ENCODE measurements at places on chromosomes 1 and 21.
A peak's percentile ranks its signal among the peaks of the same experiment; 100 is the strongest.

DNA sequence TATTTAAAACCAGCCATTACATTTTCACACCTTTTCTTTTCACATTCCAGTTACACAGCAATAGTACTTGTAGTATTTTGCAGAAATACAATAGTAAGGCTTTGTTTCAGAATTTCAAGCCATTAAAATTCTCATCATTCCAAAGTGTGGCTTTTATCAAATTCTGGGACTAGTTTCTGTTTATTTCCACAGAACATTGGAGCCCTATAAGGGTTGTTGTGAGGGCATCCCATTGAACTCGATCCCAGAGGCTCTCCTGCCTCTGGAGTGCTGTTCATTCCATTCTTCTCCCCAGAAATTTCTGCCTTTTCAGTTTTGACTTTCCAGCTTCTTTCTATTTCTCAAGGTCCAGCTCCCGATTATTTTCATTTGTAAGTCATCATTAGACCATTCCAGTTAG, 645.5 kb downstream of the ADGRL2 start:
- DNase-seq, result no peak

DNA sequence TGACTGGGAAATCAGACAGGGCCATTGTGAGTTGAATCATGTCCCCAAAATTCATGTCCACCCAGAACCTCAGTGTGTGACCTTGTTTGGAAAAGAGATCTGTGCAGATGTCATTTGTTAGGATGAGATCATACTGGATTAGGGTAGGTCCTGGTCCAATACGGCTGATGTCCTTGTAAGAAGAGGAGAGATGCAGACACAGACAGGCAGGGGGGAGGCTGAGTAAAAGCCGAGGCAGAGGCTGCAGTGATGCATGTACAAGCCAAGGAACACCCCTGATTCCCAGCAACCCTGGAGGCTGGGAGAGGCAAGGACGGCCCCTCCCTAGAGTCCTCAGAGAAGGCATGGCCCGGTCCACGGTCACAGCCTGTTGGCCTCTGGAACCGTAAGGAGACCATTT, 15.9 kb upstream of the NPPB start:
- no peak for DNase-seq

DNA sequence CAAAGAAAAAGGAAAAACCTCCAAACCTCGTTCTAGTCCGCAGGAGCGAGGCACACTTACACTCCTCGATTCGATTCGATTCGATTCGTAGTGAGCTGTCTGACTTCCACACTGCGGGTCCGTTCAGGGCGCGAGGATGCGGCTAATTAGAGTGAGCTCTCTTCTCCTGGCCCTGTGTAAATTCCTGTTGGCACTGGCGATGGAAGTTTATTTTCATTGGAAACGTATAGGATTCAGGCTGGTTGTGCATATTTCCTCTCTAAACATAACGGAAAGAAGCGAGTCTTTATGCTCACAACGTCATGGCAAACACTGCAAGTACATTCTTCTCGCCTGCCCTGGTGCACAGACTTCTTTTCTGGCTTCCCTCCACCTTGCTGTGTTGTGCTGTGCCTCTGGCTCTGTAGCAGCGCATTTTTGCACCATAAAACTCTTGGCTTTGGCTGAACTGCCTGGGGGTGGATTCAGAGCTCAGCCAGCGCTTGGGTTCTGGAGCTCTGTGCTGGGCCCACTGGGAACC, 2.7 kb downstream of the HUNK start:
- peak; percentile 42 for DNase-seq

DNA sequence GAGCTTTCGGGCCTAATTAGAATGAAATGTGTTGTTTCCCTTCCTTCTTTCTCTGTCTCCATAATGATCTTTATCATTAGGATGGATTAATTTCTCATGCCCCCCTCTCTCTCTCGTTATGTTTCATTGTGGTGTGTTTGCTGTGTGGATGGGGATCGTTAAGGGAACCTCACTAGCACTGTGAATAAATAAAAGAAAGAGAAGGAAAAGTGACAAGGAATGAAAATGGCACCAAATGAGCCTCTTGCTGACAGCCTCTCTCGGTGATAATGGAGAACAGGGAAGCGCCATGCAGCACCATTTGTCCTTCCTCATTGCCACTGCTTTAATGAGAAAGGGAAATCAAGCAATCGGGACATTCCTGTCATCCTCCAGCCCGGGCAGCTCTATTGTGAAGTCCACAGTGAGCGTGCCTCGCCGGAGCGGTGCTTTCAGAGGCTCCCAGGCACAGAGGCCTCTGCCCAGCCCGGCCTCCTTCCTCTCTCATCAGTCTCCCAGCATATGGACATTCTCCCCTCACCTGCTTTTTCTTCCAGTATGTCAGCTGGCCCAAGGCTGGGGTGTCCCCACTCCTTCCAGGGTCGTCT, 265.7 kb upstream of the TMEM51 start:
- no peak for DNase-seq

DNA sequence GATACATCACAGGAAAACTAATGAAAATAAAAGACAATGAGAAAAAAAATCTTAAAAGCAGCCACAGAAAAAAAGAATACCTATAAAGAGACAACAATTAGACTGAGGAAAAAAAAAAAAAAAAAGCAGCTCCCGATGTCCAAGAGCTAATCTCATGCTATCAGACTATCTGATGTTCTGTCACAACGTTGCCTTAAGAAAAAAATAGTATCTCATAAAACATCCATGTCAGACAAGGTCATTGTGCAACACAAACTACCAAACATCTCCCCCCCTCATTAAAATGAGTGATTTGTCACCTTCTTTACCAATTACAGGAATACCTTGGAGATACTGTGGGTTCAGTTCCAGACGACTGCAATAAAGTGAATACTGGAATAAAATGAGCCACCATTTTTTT, 68.9 kb downstream of the ZNF644 start:
- no peak for DNase-seq

DNA sequence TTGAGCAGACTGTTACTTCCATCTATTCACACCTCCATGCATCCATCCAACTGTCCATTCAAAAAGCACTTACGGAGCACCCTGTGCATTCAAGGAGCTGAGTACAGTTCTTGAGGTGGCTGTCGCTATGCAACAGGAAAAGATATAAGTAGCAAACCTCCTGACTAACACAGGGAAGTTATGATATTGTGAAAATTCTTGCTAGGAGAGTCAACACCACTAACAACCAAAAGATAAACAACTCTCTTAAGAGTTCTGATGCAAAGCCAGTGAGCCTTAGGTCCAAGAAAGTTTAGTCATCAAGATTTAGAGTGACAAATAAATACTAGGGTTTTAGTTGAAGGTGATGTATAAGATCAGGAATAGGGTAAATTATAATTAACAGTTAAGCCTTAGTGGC, 44.5 kb upstream of the TRIM45 start:
- peak; percentile 57 for DNase-seq

GRCh38 chr1:52249831-52250230, 107.9 kb downstream of the ZFYVE9 start:
- DNase-seq, result no peak

GRCh38 chr1:117670976-117671780, 65.3 kb downstream of the TENT5C start:
- peak; percentile 9 for DNase-seq

DNA sequence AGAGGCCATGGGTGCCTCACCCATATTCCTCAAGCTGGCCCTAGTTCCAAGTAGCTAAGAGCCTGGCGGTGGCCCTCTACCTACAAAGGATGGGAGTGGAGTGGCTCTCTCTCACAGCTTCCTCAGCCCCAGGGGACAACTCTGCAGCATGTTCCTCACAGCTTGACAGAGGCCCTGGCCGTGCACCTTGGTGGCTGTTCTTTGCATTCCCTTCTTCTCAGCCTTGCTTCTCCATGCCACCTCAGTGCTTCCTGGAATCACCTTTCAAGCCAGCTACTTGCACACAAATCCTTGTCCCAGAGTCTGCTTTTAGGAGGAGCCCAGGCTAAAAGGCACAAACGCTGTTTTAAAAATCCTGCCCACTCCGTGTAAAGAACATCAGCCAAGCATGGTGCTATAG, 69.0 kb upstream of the DIRAS3 start:
- no peak for DNase-seq

DNA sequence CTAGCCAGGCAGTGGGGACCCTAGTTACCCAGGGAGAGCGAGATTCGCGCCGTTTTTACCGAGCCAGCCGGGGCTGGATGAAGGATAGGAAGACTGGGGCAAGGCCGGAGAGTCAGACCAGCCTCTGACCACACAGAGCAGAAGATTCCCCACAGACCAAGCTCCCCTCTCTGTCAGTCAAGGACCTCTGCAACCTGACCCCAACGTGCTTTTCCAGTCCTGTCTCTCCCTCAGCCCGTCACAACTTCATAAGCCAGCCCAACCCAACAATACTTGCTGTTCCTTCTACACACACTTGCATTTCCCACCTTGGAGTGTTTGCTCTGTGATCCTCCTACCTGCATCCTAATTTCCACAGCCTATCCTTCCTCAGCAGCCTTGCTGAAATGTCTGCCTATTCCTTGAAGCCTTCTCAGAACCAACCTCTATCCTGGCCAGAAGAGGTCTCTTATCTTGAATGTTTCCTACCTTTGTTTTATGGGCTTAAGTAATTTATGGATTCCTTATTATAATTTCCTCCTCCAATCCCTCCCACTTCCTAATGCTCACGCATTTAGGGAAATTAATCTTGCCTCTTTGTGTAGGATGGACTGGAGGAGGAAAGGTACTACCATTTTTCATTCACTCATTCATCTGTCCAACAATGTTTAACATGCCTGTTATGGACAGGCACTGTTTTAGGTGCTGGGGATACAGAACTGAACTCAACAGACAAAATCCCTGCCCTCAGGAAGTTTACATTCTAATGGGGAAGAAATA, at the start of gene GSTM3:
GSTM3 (minus strand) TSS at position 424 of the 759 bp plus-strand sequence. CDS start 751 bp downstream, outside the sequence.
- DNase-seq, result no peak

DNA sequence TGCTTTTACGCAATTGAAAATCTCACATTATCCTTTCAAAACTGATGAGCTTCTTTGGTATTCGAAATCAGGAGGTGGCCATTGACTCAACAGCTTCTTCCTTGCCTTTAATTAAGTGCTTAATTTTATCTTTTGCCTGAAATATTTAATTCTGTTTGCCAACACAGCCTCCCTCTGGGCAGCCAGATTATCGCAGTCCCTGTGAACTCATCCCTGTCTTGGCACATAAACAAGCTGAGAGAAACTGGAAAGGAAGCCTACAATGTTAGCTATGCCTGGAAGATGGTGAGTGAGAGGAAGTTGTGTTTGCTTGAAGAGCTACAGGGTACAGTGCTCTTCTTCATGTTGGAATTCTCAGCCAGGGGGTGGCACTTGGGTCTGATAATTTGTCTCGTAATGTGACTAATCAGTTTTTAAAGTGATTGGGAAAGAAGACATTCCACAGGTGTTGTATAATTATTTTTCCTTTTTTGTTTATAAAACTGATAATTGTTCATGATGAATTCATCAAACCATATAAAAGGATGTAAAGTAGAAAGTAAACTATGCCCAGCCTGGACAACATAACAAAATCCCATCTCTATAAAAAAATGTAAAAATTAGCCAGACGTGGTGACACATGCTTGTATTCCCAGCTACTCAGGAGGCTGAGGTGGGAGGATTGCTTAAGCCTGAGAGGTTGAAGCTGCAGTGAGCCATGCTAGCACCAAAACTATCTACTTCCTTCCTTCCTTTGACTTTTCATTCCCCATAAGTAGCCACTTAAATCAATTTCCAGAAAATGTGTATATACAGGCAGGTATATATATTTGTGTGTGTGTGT, 90.1 kb upstream of the RAVER2 start:
- DNase-seq, result peak; percentile 39

GRCh38 chr1:10943991-10944730, 68.3 kb upstream of the TARDBP start:
- DNase-seq, result peak; percentile 8

- no peak for DNase-seq
These were observed 30.1 kb downstream of the SPSB1 start for GRCh38 chr1:9322661-9323244.

Data from fibroblast of skin of right quadriceps (primary cell).